Body of pancreas (tissue), 4 donors: ENCODE measurements at places on chromosomes 5 and 9. TPM values are rescaled to one million over a fixed set of nuclear protein-coding genes. Genes with fewer than 3 reads are reported as not detected.

- no peak overlapping the region for H3K27ac ChIP-seq
- DNase-seq: no peak
- no peaks in the 10 kb centered on the region for H3K36me3 ChIP-seq
- peaks cover 7% of the 10 kb centered on the region for H3K4me1 ChIP-seq
Measured at GRCh38 chr5:53434541-53434940, 45.9 kb upstream of the FST start.

- DNase-seq: no peak
- H3K4me3 ChIP-seq: no peak overlapping the region
- H3K27me3 ChIP-seq: no peaks in the 10 kb centered on the region
- no peaks in the 10 kb centered on the region for H3K36me3 ChIP-seq
Measured at GRCh38 chr5:154412316-154412715, 33.5 kb upstream of the SAP30L start.

PCDHGB5 gene
- 15.2 TPM for total RNA-seq

EDIL3 gene
- 4.7 TPM for total RNA-seq

DNA sequence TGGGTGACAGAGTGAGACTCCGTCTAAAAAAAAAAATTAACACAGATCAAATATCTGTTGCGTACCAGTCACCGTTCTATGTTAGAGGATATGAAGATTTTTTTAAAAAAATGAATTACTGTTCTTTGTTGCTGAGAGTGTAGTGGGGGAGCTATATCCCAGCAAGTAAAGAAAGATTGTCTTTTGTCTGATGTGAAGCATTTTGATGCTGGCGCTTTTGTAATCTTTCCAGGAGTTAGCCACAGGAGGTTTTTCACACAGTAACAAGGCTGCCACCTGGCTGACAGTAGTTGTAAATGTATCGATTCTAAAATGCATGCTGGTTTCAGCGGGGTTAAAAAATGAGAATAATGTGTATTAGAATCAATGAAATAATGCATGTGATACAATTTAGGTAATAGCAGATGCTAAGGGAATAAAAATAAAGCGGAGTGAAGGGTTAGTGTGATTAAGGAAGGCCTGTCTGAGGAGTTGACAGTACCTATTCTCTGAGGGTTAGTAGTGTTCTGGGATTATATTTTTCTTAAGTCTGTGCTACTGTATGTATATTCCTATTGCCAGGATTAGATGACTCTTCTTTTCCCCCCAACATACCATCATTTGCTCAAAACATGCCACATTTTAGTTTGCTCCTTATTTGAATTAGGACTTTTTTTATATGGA lies 3.4 kb downstream of the LMNB1 start:
- no peak overlapping the region for H3K4me3 ChIP-seq
- H3K27ac ChIP-seq: no peak overlapping the region
- H3K27me3 ChIP-seq: no peaks in the 10 kb centered on the region
- H3K36me3 ChIP-seq: no peaks in the 10 kb centered on the region

COX7C gene
- 111 TPM for total RNA-seq

GRCh38 chr9:79378107-79378506 lies 193.7 kb upstream of the TLE4 start:
- no peaks in the 10 kb centered on the region for H3K36me3 ChIP-seq
- no peak overlapping the region for H3K27ac ChIP-seq
- no peaks in the 10 kb centered on the region for H3K4me1 ChIP-seq
- H3K27me3 ChIP-seq: no peaks in the 10 kb centered on the region

- H3K27me3 ChIP-seq: no peaks in the 10 kb centered on the region
- no peaks in the 10 kb centered on the region for H3K4me1 ChIP-seq
- H3K36me3 ChIP-seq: no peaks in the 10 kb centered on the region
- no peak overlapping the region for H3K27ac ChIP-seq
- DNase-seq: no peak
- H3K4me3 ChIP-seq: no peak overlapping the region
Measured at GRCh38 chr9:76298521-76299144, 95.6 kb downstream of the RFK start.

- H3K4me3 ChIP-seq: no peak overlapping the region
- peaks cover 27% of the 10 kb centered on the region for H3K4me1 ChIP-seq
- H3K36me3 ChIP-seq: no peaks in the 10 kb centered on the region
Measured at GRCh38 chr5:135400866-135401265, 1.8 kb upstream of the MACROH2A1 start.

DNA sequence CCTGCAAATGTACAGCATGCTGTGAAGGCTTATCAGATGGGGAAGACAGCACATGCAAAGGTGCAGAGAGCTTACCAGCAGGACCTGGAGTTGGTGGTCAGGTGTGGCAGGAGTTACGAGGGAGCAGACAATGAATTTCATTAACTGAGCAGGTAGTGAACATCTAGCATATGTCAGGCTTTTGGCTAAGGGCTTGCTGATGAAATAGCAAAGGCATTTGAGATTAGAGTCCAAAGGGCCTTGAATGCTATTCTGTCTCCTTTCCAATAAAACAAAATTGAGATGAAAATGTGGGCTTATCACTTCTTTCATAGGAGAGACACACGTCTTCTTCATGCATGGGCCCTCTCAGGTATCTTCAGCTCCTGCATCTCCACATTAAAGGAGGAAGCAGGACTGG lies 36.6 kb upstream of the PPARGC1B start:
- H3K36me3 ChIP-seq: no peaks in the 10 kb centered on the region
- H3K27me3 ChIP-seq: no peaks in the 10 kb centered on the region
- H3K4me3 ChIP-seq: no peak overlapping the region
